ENCODE measurements at places on chromosomes 1 and 21.
A peak's percentile ranks its signal among the peaks of the same experiment; 100 is the strongest.

DNA sequence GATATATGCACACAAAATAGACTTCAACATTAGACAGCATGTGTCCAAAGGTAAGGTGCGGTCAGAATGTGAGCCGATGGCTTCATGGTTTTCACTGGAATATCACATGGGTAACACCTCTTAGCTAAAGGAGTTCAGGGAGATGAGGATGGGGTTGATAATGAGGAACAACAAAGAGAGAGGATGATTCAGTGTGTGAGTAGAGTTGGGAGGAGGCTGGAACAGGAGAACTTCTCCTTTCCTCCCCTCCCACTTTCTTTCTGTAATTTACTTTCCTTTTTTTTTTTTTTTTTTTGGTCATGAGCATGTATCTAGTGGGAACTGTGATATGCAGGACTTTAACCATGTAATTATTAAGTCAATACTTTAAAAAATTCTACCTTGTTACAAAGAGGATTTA lies 99.4 kb downstream of the FASLG start:
- DNase-seq: no peak

GRCh38 chr1:210655511-210655910 lies 326.8 kb downstream of the HHAT start:
- DNase-seq: no peak

- DNase-seq: no peak
Observed at GRCh38 chr21:45155910-45156309, 81.5 kb downstream of the ADARB1 start.

GRCh38 chr21:42750737-42751530 lies 97.5 kb downstream of the PDE9A start:
- DNase-seq: no peak

- no peak for DNase-seq
Observed at GRCh38 chr1:244762629-244763028, 72.8 kb upstream of the COX20 start.

DNA sequence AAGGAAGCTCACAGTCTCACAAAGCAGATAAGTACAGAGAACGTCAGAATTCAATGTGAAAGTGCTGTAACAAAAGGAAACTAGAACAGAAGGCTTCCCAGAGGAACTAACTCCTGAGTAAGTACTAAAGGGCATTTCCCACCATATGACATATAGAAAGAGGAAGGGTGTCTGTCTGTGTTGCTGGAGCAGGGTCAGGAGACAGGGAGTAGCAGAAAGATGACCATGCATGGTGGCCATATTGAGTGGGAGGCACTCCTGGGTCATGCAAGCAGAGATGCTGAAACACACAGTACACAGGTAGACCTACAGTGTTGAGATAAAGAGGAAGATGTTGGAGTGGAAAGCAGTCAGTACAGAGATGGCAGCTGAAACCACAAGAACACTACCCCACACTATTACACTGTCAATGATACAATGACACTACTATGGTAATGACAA lies 47.3 kb downstream of the SLC25A24 start:
- no peak for DNase-seq

DNA sequence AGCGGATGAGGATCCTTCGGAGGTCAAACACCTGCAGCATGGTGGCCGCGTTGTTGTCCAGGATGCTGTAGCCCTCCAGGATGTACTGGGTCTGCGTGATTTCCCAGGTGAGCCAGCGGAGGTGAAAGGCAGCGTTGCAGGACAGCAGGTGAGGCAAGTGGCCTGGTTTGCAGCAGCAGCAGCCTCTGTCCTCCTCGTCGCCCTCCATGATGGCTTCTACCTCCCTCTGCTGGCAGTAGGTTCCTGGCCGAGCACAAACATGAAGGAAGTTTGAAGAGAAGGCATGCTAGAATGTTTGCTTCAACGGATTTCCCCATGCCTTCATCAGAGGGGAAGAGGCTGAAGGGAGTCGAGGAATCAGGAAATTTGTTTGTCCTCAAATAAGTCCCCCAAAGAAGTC lies 74.7 kb downstream of the NTPCR start:
- DNase-seq: peak; percentile 45

- DNase-seq: no peak
Observed at GRCh38 chr1:88634538-88634937, 49.5 kb upstream of the PKN2 start.

- DNase-seq: no peak
Observed at GRCh38 chr21:35716876-35717565, 343.3 kb downstream of the SETD4 start.

DNA sequence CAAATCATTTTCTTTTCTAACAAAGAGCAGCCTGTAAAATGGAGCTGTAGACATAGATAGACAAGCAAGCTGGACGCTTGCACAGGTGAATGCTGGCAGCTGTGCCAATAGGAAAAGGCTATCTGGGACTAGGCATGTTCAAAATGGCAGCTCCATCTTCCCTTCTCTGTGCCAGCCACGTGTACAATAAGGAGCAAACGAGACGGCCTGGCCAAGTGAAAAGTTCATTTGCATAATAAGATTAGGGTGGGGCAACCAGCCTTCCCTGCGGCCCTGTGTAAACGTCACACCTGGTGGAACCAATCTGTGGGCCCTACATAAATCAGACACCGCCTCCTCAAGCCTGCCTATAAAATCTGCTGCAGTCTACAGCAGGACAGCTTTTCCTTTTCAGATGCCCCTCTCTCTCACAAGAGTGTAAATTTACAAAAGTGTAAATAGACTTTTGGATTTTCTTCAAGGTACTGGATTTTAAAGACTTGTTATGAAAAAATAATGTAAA lies 16.6 kb upstream of the EDEM3 start:
- no peak for DNase-seq

DNA sequence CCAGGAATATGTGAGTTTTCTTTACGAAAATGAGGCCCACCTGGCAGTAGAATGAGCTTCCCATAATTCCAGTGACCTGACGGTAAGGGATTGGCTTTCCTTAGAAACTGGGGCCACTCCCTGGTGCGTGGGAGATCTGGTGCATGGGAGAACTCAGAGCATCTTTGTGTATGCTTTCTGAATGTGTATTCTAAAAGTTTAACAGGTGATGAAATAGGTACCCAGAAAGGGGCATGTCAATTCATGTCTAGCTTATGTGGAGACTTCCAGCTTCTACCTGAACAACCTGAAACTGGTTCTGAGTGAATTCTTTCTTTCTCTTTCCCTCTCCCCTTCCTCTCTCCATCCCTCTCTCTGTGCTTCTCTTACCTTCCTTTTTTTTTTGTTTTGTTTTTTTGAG lies 15.2 kb upstream of the FCRLA start:
- no peak for DNase-seq

DNA sequence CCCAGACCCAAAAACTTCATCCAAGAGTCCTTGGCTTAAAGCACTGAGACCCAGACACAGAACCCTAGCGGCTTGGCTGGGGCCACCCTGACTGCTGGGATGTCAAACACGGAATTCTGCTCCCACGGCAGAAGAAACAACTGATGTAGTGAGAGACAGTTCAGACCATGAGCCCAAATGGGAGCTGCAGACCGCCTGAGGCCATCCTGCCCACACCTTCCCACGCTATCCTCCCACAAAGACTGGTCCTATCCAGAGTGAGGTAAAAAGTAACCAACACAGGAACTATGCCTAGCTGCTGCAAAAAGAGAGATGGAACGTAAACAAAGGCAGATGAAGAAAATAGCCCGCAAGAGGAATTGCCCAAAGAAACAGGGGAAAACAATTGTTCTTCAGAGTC lies 203.3 kb downstream of the PTPRU start:
- no peak for DNase-seq

- no peak for DNase-seq
Observed at GRCh38 chr1:231272880-231273279, 31.9 kb downstream of the GNPAT start.

GRCh38 chr1:202661136-202661845 lies 49.0 kb downstream of the SYT2 start:
- DNase-seq: no peak

DNA sequence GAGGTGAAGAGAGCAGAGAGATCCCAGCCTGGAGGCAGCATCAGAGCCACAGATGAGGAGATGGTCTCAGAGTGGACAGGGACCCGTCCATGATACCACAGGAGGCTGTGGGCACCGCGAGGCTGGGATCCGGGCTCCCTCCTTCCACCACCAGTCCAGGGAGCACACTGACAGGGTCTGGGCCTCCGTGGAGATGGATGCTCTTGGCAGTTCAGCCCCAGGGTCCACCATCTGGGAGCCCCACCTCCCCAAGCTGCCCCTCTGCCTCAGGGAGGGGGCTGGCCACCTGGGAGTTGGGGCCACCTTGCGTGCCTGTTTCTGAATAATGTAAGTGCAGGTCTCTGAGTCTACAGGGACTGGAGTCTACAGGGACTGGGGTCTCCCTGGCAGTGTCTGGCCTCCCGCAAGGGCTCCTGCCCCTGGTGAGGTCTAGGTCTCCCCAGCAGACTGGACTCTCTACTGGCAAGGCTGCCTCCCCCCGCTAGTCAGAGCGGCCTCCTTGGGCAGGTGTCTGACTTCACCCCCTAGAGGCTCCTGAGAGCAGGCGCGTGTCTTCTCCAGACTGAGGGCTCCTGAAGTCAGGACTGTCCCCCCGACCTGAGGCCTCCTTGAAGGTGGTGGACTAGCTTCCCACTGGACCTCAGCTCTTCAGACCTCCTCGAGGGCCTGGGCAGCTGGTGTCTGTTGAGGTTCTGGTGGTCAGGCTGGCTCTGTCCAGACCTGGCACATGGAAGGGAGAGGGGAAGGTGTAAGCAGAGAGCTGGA lies 218.5 kb downstream of the PTPRU start:
- DNase-seq: no peak

- DNase-seq: no peak
Observed at GRCh38 chr1:100835866-100836842, 58.5 kb downstream of the EXTL2 start.

- no peak for DNase-seq
Observed at GRCh38 chr1:87778896-87779295, 450.2 kb downstream of the LMO4 start.

DNA sequence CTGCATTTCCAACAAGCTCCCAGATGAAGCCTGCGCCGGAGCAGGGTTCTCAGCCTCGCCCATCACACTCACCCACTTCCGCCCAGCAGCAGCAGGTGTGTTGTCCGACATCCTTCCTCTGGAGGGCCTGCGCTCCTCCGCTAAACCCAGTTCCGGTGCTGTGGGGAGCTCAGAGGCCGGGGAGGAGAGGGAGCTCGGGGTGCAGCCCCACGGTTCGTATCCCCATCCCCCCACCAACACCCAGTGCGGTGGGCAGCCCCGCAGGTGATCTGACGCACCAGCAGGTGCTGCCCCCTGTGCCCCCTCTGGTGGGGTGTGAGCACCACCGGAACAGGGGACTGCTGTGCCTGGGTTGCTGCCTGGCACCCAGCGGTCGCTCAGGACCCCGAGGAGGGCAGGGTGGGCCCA lies 3.4 kb upstream of the PEX10 start:
- DNase-seq: no peak

- DNase-seq: no peak
Observed at GRCh38 chr1:11729498-11730428, 6.2 kb upstream of the AGTRAP start.

DNA sequence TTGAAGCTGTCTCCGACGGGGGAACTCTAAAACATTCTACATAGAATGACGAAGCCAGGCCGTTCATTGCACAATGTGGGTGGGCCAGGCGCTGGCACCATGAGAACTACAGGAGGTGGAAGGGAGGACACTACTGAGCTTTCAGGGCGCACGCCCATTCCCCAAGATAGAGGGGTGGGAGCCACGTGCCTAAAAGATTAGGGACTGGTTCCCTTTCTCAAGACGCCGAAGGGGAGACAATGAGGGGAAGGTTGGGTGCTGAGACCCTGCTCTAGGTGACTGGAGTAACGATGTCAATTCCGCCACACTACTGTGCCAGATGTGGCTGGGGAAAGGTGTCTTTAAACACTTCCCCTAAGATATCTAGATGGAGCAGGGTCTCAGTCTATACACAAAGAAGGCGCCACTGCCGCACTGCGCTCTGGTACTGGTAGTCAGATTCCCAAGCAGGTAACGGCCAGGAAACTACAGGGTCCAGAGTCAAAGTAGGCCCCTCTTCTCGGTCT lies 782 bp downstream of the CSDE1 start:
- no peak for DNase-seq

- no peak for DNase-seq
Observed at GRCh38 chr1:110540891-110541685, 22.1 kb upstream of the KCNA10 start.

DNA sequence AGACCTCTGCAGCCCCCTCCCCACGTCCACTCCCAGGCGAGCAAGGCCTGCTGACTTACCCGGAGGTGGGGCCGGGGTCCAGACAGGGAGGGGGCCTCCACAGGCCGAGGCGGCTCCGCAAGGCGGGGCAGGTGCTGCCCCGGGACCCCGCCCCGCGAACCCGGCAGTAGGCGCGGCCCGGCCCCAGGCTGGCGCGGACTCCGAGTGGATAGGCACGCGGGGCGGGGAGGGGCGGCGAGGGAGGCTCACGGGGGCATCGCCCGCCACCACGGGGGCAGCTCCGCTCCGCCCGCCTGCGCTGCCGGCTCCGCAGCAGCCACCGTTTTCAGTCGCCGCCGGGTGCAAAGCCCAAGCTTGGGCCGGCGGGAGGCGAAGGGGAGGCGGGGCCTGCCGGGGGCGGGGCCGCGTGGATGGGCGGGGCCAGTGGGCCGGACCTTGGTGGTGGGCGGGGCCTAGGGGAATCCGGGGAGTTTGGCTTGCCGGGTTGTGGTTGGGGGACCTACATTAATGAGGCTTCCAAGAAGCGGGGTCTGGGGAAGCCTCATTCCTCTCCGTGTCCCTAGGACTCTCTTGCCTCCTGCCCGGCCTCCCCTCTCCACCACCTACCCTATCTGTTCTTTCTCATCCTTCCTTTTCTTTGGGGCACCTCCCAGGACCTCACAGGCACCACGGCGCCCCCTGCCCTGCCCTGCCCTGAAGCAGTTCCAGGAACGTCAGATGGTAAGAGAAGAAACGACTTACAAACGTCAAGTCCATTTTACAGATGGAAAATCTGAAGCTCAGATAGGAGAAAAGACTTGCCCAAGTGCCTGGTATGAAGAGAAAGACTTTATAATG lies at the start of gene RIMS3:
Gene RIMS3, minus strand, starts transcription at position 348 of the 837 bp plus-strand sequence. CDS start 23,757 bp downstream, outside the sequence.
- peak; percentile 60 for DNase-seq

DNA sequence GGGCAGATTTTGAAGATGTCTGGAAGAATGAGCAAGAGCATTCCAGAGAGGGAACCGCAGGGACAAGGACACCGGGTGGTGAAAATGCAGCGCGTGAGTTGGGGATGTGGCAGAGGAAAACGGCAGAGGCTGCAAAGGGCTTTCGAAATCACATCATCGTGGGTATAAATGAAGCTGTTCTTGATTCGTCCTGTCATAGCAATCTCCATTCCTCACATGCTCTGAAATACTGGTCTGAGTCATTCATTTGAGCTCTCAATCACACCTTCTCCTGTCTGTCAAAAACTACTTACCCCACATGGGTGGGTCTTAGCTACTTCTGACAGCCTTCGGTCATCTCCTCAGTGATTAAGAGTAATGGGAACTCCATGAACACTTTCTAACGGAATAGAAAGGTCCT lies 81.5 kb downstream of the ERG start:
- no peak for DNase-seq

- no peak for DNase-seq
Observed at GRCh38 chr1:55213885-55214211, 1.3 kb downstream of the USP24 start.

- DNase-seq: peak; percentile 47
Observed at GRCh38 chr1:61183471-61184039, 101.2 kb downstream of the NFIA start.
